HT1080 (cell line): ENCODE measurements at places on chromosomes 6 and 20.
A peak's percentile ranks its signal among the peaks of the same experiment; 100 is the strongest.

DNA sequence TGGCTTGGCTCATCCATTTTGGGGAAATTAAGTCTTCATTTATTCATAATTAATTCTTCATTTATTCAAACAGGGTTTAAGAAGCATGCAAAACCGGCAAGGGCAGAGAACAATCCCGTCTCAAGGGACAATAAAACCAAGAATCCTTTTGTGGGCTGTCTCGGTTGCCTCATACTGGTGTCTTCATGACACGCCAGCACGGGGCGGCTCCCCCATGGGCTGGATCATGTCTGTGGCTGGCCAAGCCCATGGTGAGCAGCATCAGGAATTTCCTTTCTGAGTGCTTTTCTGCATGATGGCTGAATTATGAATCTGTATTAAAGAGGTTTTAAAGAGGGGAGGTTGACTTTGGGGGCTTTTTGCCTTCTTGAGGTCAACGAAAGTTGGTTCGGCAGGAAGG is 38.3 kb upstream of the DUSP22 start:
- DNase-seq = no peak

DNA sequence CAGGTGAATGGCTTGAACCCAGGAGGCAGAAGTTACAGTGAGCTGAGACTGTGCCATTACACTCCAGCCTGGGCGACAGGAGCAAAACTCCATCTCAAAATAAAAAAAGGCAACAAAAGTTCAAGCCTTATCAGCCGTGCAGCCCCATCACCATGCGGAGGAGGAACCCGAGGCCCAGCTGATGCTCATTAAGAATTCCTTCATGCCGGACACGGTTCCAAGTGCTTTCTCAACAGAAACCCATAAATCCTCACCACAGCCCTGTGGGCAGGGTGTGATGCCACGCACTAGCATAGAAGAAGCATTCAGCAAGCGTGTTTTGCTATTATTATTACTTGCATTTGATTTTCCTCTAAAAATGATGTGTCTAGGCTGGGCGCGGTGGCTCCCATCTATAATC is 56.3 kb downstream of the PREX1 start:
- no peak for DNase-seq

GRCh38 chr6:151451950-151452749 is at the start of gene RMND1:
Gene RMND1 (minus strand): TSS chr6:151452126. CDS start chr6:151445811, 6,315 bp downstream.
- peak; percentile 100 for DNase-seq

GRCh38 chr6:136189104-136189503 is 61.0 kb downstream of the MTFR2 start:
- no peak for DNase-seq

DNA sequence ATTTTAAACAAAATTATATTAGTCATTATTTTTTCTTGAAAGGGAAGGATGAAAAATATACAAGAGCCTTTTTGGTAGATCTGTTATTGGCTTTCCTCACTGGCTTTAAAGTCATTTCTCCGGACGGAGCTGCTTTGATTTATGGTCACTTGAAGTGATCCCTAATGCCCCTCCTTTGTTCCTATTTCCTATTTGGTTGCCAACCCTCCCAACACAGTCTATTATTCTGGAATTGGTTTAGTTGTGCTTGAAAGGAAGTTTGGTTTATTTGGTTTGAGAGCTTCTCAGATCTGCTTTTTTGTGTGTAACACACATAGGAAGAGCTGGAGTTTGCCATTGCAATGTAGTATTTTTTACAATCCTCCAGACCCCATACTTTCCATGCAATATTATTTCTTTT is 347.9 kb downstream of the RFPL4B start:
- DNase-seq = no peak

GRCh38 chr20:48523191-48523995 is 304.4 kb downstream of the PREX1 start:
- peak; percentile 32 for DNase-seq

- DNase-seq = no peak
Observed at GRCh38 chr6:41687501-41688175, 47.8 kb downstream of the TFEB start.

GRCh38 chr20:3894796-3895195 is 5.6 kb downstream of the PANK2 start:
- no peak for DNase-seq

- DNase-seq = no peak
Observed at GRCh38 chr6:115947966-115948541, 112.6 kb downstream of the FRK start.

DNA sequence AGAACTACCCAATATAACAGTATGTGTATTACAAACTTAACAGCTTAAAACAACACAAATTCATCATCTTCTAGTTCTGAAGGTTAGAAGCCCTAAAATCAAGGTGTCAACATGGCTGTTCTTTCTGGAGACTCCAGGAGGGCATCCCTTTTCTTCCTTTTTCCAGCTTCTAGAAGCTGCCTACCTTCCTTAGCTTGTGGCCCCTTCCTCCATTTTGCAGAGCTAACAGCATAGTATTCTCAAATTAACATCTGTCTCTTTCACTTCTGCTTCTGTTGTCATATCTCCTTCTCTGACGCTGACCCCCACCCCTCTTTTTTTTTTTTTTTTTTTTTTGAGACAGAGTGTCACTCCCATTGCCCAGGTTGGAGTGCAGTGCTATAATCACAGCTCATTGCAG is 52.8 kb upstream of the AKIRIN2 start:
- DNase-seq = no peak

DNA sequence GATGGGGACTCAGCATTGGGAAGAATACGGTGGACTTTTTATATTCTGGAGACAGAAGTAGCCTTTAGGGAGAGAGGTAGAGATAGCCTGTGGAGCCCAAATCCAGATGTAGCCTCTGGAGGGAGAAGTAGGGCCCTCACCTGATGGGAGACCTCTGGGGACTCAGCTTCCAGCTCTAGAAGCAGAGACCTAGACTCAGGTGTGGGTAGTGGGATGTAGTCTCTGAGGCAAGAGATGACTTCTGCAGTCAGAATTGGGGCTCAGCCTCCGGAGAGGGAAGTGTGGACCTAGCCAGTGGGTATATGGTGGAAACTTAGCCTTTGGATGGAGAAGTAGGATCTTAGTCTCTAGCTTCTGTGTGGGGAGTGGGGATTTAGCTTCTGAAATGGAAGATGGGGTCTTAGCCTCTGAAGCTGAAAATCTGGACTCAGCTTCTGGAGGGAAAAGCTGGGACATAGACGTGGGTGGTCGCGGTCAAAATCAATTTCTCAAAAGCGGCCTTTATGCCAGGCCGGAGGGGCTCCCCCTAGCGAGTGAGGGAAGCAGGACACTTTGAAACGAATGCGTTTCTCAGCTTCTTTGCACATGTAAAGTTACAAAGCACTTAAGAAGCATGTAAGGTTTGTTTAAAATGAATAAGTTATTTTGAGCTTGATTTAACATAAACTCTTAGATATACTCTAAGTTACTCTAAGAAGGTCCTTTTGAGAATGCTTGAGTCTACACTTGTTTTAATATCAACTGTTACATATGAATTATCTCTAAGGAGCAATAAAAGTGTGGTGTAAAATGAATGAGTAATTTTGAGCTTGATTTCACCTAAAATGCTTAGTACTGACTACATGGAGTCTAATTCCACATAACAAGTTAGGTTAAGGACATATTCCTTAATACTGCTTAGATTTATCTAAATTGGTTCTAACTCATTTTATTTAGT is 12.9 kb upstream of the ZNF343 start:
- DNase-seq = no peak

DNA sequence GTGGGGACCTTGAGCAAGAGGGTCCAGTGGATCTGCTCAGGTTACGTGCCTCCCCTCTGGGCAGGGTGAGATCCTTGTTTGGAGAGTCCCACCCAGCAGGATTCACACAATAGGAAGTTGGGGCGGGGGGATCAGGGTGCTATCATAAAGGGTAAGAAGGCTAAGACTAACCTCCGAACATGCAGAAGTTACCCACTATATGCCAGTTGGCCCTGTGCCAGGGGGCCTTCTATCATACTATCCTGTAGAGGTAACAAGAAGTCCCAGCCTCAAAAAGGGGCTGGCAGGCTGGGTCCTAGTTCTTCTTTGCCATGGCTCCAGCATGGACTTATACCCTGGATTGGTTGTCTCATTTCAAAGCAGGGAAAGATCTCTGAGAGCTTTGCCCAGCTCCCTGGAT is 94.1 kb downstream of the CDH26 start:
- DNase-seq = no peak

DNA sequence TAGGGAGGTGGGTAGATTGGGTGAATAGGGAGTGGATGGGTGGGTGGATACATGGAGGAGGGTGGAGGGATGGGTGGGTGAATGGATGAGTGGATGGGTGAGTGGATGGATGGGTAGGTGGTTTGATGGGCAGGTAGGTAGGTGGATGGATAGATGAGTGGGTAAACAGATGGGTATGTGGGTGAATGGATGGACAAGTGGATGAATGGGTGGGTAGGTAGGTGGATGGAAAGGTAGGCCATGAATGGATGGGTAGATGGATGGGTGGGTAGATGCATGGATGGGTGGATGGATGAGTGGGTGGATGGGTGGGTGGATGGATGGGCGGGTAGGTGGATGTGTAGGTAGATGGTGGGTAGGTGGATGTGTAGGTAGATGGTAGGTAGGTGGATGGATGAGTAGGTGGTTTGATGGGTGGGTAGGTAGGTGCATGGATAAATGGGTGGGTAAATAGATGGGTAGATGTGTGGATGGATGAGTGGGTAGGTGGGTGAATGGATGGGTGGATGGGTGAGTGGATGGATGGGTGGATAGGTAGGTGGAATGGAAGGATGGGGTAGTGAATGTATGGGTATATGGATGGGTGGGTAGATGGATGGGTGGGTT is 51.4 kb downstream of the NPEPL1 start:
- no peak for DNase-seq

DNA sequence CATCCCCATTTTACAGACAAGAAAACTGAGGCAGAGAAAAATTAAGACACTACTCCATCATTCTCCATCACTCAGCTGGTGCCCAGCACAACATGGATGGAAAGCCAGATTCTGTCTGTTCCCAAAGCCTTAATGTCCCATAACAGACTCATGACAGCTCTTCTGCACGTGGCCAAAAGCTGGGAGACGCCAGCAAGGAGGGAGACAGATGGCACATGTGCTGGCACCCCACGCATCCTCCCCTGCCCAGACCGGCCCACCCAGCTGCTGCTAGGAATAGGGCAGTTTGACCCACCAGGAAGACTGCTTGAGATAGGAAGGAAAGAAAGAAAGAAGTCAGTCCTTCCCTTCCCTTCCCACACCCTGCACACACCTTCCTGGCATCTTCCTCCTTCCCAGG is 96.3 kb downstream of the PREX1 start:
- DNase-seq = no peak

DNA sequence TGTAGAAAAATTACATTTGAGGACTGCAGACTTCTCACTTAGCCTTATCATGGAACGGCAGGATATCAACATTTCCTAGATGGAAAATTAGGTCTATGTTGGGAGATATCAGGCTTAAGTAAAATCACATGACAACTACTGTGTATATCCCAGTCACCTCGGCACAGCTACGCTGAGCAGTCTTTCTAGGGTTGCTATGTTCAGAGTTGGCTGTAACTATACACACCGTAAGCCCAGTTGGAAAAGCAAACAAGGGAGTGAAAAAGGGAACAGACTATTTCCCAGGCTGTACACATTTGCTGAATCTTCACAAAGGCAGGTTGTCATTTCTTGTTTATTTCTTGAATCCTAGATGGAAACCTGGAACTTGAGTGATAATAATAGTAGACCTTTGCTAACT is 80.7 kb upstream of the PTPRK start:
- DNase-seq = peak; percentile 71

DNA sequence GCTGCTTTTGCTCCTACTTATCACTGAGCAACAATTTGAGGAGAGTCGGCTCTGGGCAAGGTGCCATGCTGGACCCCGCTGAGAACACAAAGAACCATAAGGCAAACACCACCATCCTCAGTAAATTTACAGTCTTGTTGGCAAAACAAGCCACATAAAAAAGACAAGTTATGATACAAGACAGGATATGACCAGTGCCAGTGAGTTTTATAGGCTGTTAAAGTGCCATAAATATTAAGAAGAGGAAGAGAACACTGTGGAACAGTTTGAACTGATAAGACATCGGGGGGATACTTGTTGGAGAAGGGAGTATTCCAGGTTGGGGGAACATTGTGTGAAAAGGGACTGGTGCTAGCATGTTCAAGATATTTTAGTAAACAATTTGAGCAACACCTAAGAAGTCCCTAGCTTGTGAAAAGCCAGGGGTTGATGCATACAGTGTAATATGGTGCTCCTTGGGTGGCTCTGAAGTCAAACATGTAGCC is 25.3 kb upstream of the RIPOR2 start:
- DNase-seq = no peak

DNA sequence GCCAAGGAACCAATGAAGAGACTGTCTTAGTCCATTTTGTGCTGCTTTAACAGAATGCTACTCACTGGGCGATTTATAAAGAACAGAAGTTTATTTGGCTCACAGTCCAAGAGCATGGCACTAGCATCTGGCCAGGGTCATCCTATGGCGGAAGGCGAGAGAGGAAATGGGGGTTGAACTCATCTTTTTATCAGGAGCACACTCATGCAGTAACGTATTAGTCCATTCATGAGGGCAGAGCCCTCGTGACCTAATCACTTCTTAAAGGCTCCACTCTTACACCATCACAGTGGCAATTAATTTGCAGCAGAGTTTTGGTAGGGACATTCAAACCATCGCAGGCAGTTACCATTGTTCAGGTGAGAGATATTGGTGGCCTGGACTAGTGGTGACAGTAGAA is 8.5 kb downstream of the ARFGEF2 start:
- DNase-seq = no peak

DNA sequence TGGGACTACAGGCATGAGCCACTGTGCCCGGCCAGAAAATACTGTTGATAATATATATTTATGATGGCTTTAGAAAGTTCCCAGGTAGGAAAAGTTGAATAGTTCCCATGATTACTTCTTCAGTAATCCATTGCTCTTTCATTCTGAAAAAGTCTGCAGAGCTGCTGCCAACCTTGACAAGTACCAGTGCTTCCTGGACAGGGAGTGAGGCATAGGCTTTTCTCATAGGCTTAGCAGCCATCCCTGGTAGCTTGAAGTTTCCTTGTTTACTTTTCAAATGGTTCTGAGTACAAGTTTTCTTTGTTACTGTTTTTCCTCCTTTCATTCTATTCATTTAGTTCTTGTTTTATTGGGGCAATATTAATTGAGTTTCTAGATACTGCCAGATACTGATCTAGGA is 7.8 kb downstream of the RWDD1 start:
- DNase-seq = no peak

DNA sequence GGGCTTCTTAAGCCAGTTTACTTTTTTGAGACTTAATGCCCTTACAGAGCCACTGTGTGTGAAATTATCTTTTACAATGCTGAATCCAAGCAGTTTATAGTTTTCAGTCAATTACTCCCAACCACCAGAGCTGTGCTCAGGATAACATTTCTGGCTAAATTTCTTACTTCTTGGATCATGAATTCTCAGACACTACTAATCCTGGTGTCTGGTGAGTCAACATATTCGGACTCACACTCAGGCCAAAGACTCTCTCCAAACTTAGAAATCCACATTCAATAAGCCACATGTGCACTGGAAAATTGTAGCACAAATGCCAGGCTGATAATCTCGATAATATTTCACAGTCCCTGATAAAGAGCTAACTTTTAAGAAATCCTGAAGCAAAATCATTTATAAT is 49.0 kb downstream of the PTPRT start:
- DNase-seq = no peak
